ENCODE measurements at places on chromosomes 12 and 14.

DNA sequence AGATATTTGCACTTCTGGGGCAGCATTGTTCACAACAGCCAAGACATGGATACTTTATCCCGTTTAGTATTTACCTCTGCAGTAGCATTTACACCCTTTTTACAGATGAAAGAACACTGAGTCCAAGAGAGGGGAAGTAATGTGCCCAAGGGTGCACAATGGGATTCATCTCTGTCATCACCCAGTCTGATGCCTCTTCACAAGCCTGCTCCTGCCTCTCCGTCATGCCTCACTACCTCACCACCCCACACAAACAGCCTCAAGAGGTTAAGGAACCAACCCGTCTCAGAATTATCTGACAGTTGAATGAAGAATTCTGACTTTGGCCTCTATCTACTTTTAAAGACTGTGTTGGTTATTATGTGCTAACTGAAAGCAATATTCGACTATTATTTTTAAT, 368.4 kb downstream of the ATP23 start:
- no peak for DNase-seq

- no peak for DNase-seq
Observed at GRCh38 chr14:95322651-95323050, 2.9 kb upstream of the CLMN start.

GRCh38 chr12:95874452-95874851, 15.7 kb downstream of the SNRPF start:
- no peak for DNase-seq

GRCh38 chr12:50647479-50647878, 116.4 kb upstream of the ATF1 start:
- DNase-seq, result no peak

DNA sequence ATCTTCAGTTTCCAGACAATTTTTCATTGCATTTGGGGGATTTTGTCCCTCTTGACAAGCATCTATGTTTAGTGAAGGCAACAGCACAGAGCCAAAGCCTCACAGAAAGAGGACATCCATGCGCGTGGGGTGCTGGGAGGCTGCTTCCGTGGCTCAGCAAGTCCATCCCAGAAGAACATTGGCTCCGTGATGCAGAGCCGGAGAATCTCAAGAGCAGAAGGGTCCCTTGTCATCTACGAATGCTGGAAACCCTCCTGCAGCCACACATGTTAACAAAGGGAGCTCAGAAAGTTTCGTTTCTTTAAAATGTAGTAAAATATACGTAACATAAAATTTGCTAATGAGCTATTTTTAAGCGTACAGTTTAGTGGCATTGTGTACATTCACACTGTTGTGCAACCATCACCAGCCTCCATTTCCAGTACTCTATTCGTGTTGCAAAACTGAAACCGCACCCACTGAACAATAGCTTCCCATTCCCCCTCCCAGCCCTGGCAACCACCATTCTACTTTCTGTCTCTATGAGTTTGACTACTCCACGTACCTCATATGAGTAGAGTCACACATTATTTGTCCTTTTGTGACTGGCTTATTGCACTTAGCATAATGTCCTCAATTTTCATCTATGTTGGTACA, 185.9 kb downstream of the TTC7B start:
- DNase-seq, result no peak

DNA sequence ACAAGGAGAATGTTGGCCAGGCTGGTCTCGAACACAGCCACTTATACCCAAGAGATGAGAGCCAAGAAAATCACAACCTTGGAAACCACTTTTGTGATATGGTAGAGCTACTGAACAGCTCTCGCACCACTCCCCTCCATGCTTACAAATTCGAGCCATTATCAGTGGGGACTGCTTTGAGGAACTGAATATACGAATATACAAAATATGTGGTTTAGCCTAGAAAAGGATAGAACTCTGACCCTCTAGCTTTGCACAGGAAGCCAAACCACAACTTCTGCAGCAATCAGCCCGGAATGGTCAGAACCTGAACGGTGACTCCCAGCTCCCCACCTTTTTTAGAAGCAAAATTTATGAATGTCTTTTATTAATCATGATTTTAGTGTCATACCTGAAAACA, 129.8 kb upstream of the TMEM132C start:
- no peak for DNase-seq

- no peak for DNase-seq
Observed at GRCh38 chr14:50835280-50835679, 4.3 kb upstream of the NIN start.

DNA sequence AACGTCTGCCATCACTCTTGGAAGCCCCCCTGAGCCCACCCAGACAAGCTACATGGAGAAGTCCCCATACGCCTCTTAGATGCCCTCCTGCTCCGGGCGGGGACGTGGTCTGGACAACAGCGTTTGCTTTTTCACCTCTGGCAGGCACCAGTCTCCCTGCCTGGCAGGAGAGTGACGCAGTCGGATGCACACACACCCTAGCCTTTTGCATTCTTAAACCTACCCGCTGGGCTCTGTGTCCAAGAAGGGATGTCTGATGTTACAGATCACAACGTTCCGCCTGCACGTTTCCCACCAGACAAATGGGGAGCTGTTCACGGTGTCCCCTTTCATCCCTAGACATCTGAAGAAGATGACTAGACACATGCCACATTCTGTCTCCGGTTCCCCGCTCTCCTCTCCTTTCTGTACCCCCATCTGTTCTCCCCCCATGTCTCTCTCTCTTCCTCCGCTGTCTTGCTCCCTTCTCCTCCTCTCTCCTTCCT, 100.2 kb downstream of the RIMBP2 start:
- DNase-seq, result no peak

GRCh38 chr12:92739113-92739512, 36.3 kb downstream of the PLEKHG7 start:
- no peak for DNase-seq

DNA sequence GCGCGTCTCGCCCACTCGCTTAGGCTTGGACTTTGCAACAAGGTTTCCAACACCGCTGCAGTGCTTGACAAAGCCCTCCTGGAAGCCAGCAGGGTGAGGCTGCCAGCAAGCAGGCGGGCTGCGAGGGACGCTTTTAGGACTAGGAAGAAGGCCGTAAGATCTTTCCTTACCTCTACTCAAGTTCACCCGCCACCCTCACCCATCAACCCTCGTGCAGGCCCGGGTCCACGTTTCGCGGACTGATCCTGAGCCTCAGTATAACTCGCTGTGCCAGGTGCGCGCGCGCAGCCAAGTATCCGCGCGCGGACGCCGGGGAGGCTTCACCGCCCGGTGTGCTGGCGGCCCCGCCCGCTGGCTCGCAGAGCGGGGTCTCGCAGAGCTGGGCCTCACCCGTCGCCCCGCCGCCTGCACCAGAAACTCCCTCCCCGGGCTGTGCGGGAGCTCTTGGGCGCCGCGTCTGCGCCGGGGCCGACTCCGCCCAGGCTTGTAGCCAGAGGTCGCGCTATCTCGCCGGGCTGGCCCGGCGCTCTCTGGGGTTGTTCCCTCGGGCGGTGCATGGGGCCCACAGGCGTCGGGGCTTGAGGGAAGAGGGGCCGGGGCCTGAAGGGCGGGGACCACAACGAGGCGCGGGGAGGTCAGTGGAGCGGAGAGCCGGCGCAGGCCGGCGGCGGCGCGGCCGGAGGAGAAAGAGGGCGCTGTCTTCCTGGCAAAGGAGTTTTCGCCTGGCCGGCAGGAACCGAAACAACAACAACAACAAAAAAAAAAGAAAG, 7.6 kb upstream of the SIX1 start:
- peak; percentile 47 for DNase-seq

GRCh38 chr12:76549131-76549530, 10.4 kb downstream of the OSBPL8 start:
- no peak for DNase-seq

All from stimulated activated CD4-positive, alpha-beta T cell treated with anti-CD3 and anti-CD28 coated beads, Interleukin-2, amount 100 ng/mL, for 24 hours (primary cell).